ENCODE measurements at places on chromosomes 1 and 21.
A peak's percentile ranks its signal among the peaks of the same experiment; 100 is the strongest.

GRCh38 chr1:31746687-31747086, 17.5 kb downstream of the ADGRB2 start:
- no peak for ATAC-seq

DNA sequence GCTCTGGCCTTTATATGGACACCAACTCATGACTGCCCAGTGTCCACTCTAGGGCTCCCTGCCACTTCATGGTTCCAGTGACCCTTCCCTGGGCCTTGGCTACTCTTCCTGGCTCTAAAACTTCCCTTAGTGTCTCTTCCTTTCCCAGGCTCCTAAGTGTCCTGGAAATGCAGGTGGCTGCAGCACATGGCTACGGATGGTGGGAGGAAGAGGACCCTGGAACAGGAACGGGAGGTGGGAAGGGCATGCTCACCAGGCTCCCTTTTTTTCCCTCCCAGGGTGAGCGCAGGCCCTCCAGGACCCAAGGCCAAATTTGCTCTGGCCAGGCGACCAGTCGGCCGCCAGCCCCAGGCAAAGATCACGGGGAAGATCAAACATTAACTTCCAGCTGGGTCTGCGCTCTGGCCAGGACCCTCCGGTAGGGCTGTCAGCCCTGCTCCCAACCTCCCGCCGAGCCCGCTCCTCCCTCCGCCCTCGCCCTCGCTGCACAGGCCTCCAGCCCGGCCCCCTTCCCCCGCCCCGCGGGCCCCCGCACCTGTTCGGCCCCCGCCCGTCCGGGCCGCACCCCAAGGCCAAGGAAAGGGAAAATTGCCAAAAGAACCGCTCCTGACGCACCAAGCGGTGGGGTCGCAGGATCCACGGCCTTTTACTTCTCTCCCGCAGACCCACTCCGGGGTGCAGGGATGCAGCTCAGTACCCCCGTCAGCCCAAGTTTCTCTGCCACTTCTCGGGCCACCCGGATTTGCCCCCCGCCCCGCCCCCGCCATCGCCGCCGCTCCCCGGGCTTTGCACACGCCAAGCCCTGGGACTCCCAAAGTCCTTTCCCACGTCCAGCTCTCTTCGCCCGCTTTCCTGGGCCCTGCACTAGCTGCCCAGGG, 894 bp downstream of the TCEA3 start:
- no peak for ATAC-seq

DNA sequence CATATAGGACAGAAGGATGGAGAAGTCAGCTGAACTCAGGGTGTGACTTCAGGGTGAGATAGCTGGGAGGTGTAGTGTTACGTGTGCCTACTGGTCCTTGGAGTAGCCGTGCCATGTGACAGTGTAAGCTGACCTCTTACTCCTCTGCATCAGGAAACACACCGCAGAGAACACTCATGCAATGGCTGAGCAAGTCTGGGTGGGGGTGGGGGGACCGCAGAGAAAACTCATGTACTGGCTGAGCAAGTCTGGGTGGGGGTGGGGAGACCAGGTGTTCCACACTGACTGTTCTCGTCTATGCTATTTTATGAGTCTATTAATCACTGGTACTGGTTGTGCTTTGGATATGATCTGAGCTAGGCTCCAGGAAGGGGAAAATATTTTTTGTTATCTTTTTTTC, 233.1 kb downstream of the PAPPA2 start:
- no peak for ATAC-seq

GRCh38 chr1:146012703-146013558, 8.6 kb downstream of the HJV start:
- ATAC-seq: peak; percentile 83

GRCh38 chr1:45913183-45913683, 109.8 kb downstream of the MAST2 start:
- no peak for ATAC-seq
